ENCODE measurements at places on chromosomes 7 and 10. TPM values are rescaled to one million over a fixed set of nuclear protein-coding genes. Genes with fewer than 3 reads are reported as not detected.

DNA sequence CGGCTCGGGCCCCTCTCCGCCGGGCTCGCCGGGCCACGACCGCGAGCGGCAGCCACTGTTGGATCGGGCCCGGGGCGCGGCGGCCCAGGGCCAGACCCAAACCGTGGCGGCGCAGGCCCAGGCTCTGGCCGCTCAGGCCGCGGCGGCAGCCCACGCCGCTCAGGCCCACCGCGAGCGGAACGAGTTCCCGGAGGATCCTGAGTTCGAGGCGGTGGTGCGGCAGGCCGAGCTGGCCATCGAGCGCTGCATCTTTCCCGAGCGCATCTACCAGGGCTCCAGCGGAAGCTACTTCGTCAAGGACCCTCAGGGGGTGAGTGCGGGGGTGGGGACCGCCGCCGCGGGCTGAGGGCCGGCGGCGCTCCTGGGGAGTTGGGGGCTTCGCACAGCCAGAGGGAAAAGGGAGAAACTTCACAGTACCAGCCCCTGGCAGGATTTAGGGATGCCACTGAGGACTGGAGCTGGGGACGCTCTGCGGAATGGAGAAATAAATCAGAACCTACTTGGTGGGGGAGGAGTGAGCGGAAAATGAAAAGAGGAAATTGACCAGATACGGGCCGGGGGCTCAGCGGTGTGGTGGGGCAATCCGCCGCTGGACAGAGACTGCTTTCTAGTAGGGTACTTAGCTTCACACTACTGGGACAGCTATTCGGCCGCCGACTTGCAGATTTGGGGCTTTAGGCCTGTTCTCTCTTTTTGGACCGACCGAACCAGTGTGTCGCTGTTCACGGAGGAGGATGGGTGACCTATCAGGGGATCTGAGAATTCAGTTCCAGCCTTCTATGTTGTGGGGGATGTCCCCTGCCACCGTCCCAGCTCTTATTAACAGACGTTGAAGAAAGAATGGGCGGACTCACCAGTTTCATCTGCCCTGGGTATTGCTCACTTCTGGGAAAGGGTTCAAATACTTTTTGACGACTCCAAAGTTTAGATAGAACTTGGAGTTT, 669 bp downstream of the PI4K2A start:
- DNase-seq, result peak; percentile 9

- no peak for DNase-seq
Measured at GRCh38 chr10:30738416-30738815, 108.9 kb upstream of the LYZL2 start.

GRCh38 chr10:118407026-118407425, 64.9 kb upstream of the FAM204A start:
- no peak for DNase-seq

DNA sequence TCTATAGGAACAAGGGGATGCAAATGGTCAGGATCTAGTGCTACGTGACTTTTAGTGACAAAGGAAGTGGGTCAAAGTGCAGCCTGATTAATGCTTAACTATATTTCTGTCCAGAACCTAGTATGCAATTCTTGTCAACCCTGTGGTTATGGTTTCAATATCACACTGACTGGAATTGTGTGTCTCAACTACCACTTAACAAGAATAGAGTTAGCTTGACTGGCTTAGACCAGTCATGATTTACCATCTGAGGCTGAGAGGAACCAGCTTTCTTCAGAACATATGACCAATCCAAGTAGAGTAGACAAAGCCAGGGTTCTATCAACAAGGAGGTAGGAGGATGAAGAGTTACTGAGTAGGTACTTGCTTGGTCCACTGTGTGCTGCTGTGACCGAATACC, 54.4 kb downstream of the MYPN start:
- DNase-seq, result no peak

WNT8B gene
- total RNA-seq, result not detected

DNA sequence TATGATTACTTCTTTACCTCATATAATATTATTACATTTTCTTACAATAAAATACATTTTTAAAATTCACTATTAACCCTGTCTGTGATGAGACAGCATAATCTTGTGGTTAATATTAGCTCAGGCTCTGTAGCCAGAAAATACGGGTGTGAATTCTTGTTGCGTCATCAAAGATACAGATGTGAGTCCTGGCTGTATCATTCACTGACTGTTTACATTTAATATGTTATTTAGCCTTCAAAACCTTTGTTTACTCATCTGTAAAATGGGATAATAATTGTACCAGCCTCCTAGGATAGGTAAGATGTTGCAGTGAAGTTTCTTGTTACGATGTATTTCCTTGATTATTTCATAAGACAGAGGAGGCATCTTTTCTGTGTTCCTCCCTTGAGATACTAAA, 184.7 kb upstream of the PRPS1L1 start:
- no peak for DNase-seq

DNA sequence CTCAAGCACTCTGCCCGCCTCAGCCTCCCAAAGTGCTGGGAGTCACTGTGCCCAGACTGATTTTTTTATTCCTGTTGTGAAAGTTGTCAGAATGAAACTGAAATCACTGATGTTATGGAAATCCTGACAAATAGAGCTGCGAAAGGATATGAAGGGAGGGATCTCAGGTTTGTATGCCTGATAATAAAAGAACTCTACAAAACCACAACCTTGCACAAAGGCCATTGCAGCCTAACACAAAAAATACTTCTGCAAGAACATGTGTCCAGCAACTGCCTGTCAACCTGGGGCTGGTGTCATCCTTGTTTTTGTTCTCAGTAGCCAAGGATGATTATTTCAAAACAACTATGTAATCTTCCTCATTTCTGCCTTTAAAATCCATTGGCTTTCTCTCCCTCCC, 126.1 kb downstream of the NEBL start:
- DNase-seq, result no peak

DNA sequence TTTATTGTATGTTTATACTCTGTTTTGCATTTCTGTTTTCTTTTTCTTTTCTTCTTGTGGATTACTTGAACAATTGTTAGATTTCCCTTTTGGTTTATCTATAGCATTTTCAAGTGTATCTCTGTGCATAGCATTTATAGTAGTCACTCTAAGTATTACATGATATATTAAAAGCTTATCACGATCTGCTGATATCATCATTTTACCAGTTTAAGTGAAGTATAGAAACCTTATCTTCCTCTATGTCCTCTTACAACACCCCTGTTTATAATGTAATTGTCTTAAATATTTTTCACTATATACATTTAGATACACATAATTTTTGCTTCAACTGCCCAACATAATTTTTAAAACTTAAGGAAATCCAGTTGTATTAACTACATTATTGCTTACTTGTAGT, 513.9 kb upstream of the CELF2 start:
- no peak for DNase-seq

AGAP3 gene
- 66.3 TPM for total RNA-seq

GIMAP2 gene
- 12.6 TPM for total RNA-seq

- DNase-seq, result no peak
Measured at GRCh38 chr10:128780156-128780761, 654.0 kb upstream of the MKI67 start.

EPHB6 gene
- 46.2 TPM for total RNA-seq

DNA sequence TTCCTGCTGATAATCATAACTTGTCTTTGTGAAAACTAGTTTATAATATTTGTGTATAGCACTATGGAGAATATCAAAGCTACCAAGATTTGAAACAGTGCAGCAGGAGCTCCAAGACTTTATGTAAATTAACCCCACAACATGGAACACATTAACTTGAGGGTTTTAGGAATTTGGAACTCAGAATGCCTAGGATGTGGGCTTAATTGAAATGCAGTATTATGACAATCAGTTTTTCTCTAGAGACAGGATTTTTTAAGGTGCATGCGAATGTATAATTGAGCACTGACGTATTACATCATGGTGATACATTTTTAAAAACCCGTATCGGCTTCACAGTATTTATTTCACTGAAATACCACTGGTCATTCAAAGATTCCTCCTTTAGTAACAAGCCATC, 313.1 kb upstream of the DGKB start:
- DNase-seq, result no peak

RPEL1 gene
- not detected for total RNA-seq

- DNase-seq, result no peak
Measured at GRCh38 chr10:21944727-21945386, 58.7 kb downstream of the DNAJC1 start.

NAT16 gene
- 1.4 TPM for total RNA-seq
